ENCODE measurements at places on chromosomes 2 and 18. TPM values are rescaled to one million over a fixed set of nuclear protein-coding genes. Genes with fewer than 3 reads are reported as not detected.

TBR1 gene
- not detected for total RNA-seq

DNA sequence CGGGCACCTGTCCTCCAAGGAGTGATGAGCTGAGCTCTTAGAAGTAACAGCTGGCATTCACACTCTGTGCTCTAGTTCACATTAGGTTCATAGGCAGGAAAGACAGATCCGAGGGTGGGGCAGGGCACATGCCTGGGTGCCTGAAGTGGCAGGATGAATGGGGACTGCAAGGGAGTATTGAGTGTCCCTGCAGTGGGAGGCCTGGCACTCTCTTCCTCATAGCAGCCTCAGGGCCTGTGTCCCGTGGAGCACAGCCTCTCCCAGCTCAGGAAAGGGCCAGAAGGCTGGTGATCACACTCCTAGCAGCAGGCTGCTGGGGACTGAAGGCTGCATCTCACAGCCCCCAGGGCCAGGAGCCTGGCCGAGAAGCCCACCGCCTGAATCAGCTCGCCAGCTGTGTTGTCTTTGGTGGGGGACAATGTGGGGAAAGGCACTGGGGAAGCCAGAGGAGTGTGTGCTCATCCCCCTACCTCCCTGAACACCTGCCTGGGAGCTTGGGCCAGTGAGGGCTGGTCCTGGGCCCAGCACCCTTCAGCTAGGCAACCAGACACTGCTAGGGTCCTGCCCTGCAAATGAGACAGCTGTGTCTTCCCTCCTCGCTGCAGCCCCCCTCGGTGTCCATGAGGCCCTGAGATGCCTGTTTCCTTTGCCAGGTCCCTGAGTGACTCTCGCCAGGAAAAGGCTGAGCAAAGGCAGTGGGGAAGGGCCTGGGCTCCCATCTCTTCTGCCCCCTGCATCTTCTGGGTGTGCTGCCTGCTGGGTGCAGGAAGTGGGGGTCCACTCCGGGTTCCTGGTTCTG, 48.2 kb upstream of the HS6ST1 start:
- H3K4me3 ChIP-seq: no peak overlapping the region
- DNase-seq: no peak
- H3K27ac ChIP-seq: no peak overlapping the region
- H3K27me3 ChIP-seq: peaks cover 9% of the 10 kb centered on the region
- no peaks in the 10 kb centered on the region for H3K36me3 ChIP-seq

CROCC2 gene
- total RNA-seq: not detected

TLX2 gene
- total RNA-seq: 1.5 TPM

- DNase-seq: no peak
- H3K4me1 ChIP-seq: no peaks in the 10 kb centered on the region
- no peak overlapping the region for H3K4me3 ChIP-seq
- no peaks in the 10 kb centered on the region for H3K27me3 ChIP-seq
- H3K27ac ChIP-seq: peak overlapping the region; percentile 27
Observed at GRCh38 chr18:23893653-23894052, 120.9 kb upstream of the TTC39C start.

GRCh38 chr2:27870724-27871123, 19.5 kb downstream of the RBKS start:
- DNase-seq: no peak
- H3K4me3 ChIP-seq: no peak overlapping the region
- H3K4me1 ChIP-seq: peaks cover 3% of the 10 kb centered on the region
- no peak overlapping the region for H3K27ac ChIP-seq
- H3K27me3 ChIP-seq: no peaks in the 10 kb centered on the region
- peaks cover 6% of the 10 kb centered on the region for H3K36me3 ChIP-seq

GRCh38 chr2:210188190-210188589, 17.0 kb upstream of the KANSL1L start:
- no peak overlapping the region for H3K4me3 ChIP-seq
- H3K27ac ChIP-seq: no peak overlapping the region
- H3K36me3 ChIP-seq: no peaks in the 10 kb centered on the region
- H3K4me1 ChIP-seq: no peaks in the 10 kb centered on the region
- DNase-seq: no peak

- H3K27me3 ChIP-seq: peaks cover 57% of the 10 kb centered on the region
- H3K27ac ChIP-seq: no peak overlapping the region
- H3K36me3 ChIP-seq: peaks cover 2% of the 10 kb centered on the region
- no peak for DNase-seq
- H3K4me1 ChIP-seq: peaks cover 12% of the 10 kb centered on the region
Observed at GRCh38 chr2:42788-43187, 3.5 kb downstream of the FAM110C start.

DNA sequence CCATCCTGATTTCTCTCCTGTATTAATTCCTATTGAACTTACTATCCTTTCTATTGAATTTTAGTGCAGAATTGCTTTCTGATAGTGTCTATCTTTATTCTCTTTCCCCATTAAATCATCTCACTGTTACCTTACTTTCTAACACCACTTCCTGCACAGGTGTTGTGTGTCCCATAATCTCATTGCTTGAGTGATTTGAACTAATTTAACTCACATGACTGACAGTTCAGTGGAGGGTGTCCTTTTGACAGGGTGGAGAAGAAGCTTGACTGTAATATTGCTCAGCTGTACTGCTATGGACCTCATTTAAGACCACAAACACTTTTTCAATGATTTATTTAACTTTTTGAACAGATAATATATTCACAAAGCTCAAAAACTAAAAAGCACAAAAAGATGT, 211.8 kb downstream of the NRXN1 start:
- no peaks in the 10 kb centered on the region for H3K27me3 ChIP-seq
- H3K36me3 ChIP-seq: no peaks in the 10 kb centered on the region
- no peak overlapping the region for H3K4me3 ChIP-seq
- no peak overlapping the region for H3K27ac ChIP-seq

PGAP1 gene
- 17.7 TPM for total RNA-seq

- no peak for DNase-seq
- no peaks in the 10 kb centered on the region for H3K4me1 ChIP-seq
- no peak overlapping the region for H3K27ac ChIP-seq
- H3K27me3 ChIP-seq: no peaks in the 10 kb centered on the region
- no peaks in the 10 kb centered on the region for H3K36me3 ChIP-seq
Observed at GRCh38 chr2:223486751-223487150, 115.4 kb downstream of the SCG2 start.

- DNase-seq: no peak
- peaks cover 2% of the 10 kb centered on the region for H3K36me3 ChIP-seq
- no peak overlapping the region for H3K4me3 ChIP-seq
- peaks cover 29% of the 10 kb centered on the region for H3K27me3 ChIP-seq
- no peaks in the 10 kb centered on the region for H3K4me1 ChIP-seq
- no peak overlapping the region for H3K27ac ChIP-seq
Observed at GRCh38 chr2:192151853-192152252, 42.9 kb downstream of the TMEFF2 start.

DNA sequence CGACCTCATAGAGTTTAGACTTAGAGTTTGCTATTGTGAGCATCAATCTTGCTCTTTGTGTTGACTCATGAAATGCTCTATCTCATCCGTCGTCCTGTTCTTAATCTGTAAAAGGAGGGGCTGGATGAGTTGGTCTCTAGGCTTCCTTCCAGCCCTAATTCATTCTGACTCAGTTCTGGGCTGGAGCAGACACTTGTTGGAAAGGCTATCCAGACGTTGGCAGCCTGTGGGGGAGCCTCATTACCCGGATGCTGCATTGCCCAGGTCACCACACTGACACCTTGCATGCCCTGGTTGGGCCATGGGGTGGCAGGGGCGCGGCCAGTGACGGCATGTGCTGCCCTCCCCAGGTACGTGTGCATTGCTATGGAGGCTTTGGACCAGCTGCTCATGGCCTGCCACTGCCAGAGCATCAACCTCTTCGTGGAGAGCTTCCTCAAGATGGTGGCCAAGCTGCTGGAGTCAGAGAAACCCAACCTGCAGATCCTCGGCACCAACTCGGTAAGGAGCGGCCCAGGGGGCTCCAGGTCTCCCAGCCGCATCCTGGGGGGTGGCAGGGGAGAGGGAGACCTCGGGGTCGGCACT, 61.5 kb downstream of the EFR3B start:
- peak overlapping the region; percentile 14 for H3K27ac ChIP-seq
- no peak overlapping the region for H3K4me3 ChIP-seq
- H3K36me3 ChIP-seq: no peaks in the 10 kb centered on the region
- DNase-seq: no peak

DNA sequence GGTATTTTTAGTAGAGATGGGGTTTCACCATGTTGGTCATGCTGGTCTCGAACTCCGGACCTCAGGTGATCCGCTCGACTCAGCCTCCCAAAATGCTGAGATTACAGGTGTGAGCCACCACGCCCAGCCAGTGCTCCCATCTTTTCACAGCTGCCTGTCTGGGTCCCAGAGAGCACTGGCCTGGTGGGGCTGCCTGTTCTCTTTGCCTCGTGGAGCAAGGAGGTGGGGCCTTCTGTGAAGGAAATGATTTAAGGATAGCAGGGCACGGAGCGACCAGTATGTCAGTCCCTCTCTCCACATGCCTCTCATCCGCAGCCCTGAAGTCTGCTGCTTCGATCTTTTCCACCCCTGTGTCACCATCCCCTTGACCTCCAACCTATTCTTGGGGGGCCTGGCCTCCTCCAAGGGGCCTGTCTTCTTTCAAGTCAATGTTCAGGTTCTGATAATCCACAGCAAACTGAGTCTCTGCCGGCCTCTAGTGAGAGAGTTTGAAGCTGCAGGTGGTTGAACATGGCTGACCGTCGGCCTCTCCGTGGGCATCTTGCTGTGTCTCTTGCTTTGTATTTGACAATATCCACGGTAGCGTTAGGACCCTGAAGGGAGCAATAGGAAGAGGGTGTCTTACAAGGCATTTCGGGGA, 28.2 kb upstream of the GIGYF2 start:
- DNase-seq: no peak
- no peak overlapping the region for H3K4me3 ChIP-seq
- H3K27me3 ChIP-seq: peaks cover 25% of the 10 kb centered on the region
- no peaks in the 10 kb centered on the region for H3K4me1 ChIP-seq
- H3K27ac ChIP-seq: no peak overlapping the region

GRCh38 chr18:26181343-26181826, 44.9 kb upstream of the TAF4B start:
- no peaks in the 10 kb centered on the region for H3K36me3 ChIP-seq
- H3K27me3 ChIP-seq: no peaks in the 10 kb centered on the region
- no peaks in the 10 kb centered on the region for H3K4me1 ChIP-seq
- no peak for DNase-seq
- no peak overlapping the region for H3K4me3 ChIP-seq
- no peak overlapping the region for H3K27ac ChIP-seq

DNA sequence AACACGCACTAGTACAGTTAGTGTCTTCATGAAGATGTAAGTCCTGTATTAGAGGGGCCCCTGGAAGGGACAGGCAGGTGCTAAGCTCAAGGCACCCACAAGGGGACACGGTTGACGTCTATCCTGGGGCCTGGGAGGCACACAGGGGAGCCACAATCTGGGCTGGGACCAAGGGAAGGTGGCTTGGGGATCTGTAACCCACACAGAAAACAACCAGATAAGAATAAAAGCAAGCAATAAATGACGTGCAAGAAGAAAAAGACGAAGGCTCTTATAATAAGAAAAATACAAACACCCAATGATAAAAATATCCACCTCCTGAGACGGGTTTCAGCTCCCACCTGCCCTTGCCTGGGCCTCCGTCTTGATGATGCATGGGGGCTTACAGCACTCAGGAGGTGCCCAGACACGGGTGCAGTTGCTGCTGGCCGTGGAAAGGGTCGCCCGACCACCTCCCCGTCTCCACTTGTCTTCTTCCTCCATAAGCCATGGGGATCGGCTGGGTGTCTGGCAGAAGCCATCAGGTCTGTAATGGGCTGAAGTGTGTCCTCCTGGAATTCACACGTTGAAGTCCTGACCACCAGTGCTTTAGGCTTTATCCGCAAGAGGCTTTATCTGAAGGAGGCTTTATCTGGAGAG, 73.9 kb downstream of the TWIST2 start:
- no peak overlapping the region for H3K4me3 ChIP-seq
- H3K27ac ChIP-seq: no peak overlapping the region
- H3K36me3 ChIP-seq: no peaks in the 10 kb centered on the region
- H3K27me3 ChIP-seq: peaks cover 64% of the 10 kb centered on the region

CHRND gene
- total RNA-seq: not detected

AMER3 gene
- total RNA-seq: not detected

DNA sequence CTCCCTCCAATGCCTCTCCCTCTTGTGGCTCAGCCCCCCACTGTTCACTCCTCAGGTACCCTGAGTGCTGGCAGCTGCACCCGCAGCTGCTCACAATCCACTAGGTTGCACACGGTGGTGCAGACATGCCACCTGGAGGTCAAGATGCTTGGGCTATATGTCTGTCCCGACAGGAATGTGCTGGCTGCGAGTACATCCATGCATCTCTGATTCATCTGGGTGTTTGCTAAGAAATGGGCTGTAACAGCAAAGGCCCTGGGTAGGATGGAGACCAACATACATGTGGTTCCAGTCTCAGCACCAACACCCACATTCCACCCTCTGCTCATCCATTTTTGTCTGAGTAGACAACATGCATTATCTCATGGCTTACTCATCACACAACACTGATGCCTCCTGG, 31.3 kb downstream of the ANKMY1 start:
- peaks cover 7% of the 10 kb centered on the region for H3K36me3 ChIP-seq
- no peaks in the 10 kb centered on the region for H3K27me3 ChIP-seq
- H3K4me3 ChIP-seq: no peak overlapping the region
- H3K4me1 ChIP-seq: no peaks in the 10 kb centered on the region
- no peak overlapping the region for H3K27ac ChIP-seq

ALPI gene
- total RNA-seq: not detected

DNA sequence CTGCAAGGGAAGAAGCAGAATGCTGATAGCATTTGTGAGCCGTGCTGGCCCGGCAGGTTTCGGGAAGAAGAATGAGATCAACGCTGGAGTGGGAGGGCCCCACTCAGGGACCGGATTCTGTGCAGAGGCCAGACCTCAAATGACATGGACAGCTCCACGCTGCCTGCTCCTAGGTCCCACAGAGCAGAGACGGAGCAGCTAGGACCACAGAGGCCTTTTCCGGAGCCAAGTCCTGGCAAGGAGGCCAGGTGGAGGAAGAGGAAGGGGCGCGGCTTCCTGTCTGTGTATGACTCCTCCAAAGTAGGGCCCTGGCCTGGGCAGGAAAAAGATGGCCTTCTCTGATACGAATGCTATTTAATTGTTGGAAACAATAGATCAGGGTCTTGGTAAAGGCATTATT, 139.9 kb downstream of the LRRC30 start:
- no peak overlapping the region for H3K27ac ChIP-seq
- H3K27me3 ChIP-seq: peaks cover 2% of the 10 kb centered on the region
- H3K4me1 ChIP-seq: no peaks in the 10 kb centered on the region
- no peaks in the 10 kb centered on the region for H3K36me3 ChIP-seq

DNA sequence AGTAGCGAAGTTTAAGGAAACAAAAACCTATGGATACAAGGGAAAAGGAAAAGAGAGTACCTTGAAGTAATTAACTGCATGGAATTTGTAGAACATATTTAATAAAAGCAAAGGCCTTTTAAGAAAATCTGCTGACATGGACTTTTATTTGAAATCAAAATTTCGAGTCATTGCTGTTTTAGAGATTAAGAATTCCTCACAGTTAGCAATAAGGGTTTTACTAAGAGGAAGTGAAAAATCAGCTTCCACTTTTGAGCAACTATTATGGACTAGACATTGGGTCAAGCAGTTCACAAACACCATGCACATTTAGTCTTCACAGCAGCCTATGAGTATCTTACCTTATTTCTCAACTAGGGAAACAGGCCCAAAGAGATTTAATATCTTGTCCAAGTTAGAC, 876.3 kb downstream of the BCL11A start:
- no peaks in the 10 kb centered on the region for H3K36me3 ChIP-seq
- no peak for DNase-seq
- no peaks in the 10 kb centered on the region for H3K27me3 ChIP-seq
- H3K27ac ChIP-seq: no peak overlapping the region
- H3K4me1 ChIP-seq: no peaks in the 10 kb centered on the region

GRCh38 chr2:218607436-218608115, at the start of gene PLCD4:
Gene PLCD4 (plus strand): TSS chr2:218607899. CDS start chr2:218615740, 7,841 bp downstream.
- H3K36me3 ChIP-seq: no peaks in the 10 kb centered on the region
- peaks cover 41% of the 10 kb centered on the region for H3K27me3 ChIP-seq
- no peak for DNase-seq
- H3K27ac ChIP-seq: no peak within 1 kb of the TSS
- peaks cover 3% of the 10 kb centered on the region for H3K4me1 ChIP-seq

BCL2L11 gene
- total RNA-seq: 47.2 TPM
